ENCODE measurements at places on chromosomes 7 and 10.

DNA sequence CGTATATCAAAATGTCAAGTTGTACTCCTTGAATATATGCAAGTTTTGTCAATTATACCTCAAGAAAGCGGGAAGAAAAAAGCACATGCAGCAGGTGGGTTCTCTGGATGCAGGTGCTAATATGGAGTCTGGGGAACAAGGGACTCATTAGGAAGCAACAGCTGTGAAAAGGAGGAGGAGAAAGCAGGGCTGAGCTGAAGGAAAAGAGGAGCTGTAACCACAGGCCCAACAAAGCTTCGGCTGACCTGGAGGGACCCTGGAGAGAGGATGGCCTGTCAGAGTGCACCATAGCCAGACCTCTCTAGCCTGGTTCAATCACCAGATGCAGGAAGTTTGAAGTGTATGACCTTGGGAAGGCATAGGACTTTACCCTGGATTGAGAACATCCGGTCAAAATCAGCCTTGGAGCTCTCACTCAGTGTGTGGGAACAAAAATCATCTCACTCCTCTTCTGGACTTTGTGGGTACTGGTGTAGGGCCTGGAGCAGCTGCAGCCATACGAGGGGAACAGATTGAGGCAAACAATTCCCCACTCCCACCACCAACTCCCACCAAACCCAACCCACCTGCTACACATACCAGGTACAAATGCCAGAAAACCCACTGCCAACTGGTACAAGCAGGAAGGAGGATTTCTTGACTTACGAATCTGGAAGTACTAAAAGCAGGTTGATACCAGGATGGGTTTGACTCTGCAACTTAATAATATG is 36.7 kb downstream of the NPTX2 start:
- DNase-seq = no peak

- no peak for DNase-seq
Measured at GRCh38 chr10:112249722-112250121, 33.5 kb upstream of the TECTB start.

DNA sequence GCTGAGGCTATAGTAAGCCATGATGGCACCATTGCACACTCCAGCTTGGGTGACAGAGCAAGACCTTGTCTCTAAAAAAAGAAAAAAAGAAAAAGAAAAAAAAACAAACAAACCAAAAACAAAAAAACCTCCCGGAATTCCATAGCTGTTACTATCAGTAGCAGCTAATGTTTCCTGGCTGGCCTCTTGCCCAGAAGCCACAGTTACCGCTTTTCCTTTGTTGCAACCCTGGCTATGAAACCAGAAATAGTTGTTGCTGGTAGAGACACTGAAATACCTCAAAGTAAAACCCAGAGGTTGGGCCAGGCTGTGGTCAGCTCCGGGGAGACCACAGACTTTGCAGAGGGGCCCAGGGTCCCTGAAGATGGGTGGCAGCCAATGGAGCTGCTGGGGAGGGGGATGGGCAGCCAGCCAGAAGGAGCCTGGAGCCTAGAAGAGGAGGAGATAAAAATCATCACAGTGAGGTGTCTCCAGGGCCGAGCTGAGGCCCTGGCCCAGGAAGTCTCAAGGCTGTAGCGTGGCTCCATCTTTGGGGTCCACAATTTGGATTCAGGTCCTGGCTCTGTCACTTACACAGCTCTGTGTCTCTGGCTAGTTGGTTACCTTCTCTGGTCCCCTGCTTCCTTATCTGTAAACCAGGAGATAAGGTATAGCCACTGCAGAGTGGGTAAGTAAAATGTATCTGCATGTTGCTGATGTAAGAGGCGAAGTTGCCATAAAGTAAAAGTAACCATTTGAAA is 3.4 kb upstream of the CHST12 start:
- no peak for DNase-seq

DNA sequence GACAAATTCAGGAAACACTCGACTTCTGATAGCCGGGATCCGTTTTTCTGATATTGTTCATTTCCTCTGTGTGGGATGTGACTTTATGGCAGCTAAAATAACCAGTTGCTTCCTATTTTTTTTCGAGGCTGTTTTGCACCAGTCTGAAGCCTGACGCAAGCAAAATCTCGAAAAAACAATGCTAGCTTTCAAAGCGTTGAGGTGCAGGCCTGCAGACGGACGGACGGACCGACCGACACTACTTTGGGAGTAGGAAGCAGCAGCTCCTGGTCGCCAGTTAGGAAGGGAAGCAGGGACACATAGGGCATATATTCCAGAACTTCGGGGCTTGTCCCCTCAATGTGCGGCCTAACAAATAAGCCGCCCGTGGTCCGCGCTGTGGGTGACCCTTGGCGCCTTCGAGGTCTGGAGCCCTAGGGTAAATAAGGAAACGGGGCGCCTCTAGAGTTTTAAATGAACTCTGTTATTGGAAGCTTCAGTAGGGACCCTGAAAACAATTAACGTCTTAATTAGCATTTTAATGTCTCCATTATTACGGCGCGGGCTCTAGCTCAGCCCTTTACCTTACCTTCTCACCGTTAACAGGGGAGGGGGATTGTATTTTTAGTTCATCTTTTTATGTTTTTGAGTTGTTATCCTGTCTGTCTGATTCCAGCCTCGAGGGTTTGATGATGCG is 1.3 kb downstream of the HHEX start:
- no peak for DNase-seq

GRCh38 chr7:128390871-128391565 is 18.8 kb downstream of the IMPDH1 start:
- DNase-seq = no peak

- no peak for DNase-seq
Measured at GRCh38 chr7:126978865-126979264, 273.9 kb downstream of the GRM8 start.

- DNase-seq = no peak
Measured at GRCh38 chr7:24910551-24911212, 69.3 kb downstream of the OSBPL3 start.

DNA sequence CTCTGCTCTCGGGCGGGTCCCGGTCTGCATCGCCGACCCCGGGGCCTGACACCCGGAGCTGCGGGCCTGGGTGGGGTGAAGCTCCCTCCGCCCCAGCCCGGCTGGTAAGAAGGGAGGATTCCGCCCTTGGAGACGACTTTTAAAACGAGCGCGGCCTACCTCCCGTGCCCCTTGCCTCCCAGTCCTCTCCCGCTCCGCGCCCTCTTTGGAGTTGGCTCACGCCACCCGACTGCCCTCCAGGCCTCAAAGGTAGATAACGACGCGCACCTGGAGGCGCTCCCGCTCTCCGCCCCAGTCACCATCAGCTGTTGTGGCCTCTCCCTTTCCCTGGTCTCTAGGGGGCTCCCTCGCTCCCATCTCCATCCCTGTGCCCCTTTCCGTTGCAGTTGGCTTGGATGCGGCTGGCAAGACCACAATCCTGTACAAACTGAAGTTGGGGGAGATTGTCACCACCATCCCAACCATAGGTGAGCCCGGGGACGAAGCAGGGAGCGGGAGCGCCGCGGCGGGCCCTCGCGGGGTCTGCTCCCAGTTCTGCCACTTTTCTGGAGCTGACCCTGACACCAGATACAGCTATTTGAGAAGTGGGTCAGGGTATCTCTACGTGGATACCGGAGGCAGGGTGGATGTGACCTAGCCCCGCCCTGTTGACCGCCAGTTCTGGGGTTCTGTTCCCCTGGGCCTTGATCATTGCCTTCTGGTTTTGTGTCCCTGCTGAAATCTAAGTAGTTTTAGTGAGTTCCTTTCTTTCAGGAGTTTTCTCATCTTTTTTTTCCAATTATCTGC is 679 bp downstream of the ARF5 start:
- DNase-seq = peak; percentile 34

Measured in activated CD4-positive, alpha-beta T cell treated with anti-CD3 and anti-CD28 coated beads for 48 hours (primary cell).